ENCODE measurements at places on chromosomes 5 and 9.

DNA sequence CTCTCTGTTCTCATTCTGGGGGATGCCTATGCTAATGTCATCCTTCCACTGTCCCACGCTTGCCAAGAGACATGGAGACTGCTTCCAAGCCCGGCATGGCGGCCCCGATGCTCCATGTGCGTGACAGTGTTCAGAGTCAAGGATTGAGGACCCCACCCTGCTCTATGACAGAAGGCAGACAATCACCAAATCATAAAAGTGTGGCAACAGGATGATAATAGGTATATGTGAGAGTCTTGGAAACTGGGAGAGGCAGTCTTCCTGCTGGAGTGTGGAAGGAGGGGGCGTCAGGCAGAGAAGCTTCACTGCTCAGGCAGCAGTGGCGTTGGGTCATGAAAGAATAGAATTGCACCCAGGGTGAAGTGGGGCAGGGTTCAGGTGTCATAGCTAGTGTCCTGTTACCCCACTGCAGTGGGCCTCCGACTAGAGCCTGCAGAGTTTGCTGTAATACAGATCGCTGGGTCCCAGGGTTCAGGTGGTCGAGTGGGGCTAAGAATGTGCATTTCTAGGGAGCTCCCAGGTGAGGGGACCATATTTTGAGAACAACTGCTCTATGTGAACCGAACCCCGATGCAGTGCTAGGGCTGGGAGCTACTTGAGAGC lies 12.5 kb upstream of the GADD45G start:
- DNase-seq = no peak

DNA sequence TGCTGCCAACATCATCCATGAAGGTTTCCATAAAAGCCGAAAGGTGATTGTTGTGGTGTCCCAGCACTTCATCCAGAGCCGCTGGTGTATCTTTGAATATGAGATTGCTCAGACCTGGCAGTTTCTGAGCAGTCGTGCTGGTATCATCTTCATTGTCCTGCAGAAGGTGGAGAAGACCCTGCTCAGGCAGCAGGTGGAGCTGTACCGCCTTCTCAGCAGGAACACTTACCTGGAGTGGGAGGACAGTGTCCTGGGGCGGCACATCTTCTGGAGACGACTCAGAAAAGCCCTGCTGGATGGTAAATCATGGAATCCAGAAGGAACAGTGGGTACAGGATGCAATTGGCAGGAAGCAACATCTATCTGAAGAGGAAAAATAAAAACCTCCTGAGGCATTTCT lies 10.1 kb downstream of the TLR4 start:
- DNase-seq = no peak

DNA sequence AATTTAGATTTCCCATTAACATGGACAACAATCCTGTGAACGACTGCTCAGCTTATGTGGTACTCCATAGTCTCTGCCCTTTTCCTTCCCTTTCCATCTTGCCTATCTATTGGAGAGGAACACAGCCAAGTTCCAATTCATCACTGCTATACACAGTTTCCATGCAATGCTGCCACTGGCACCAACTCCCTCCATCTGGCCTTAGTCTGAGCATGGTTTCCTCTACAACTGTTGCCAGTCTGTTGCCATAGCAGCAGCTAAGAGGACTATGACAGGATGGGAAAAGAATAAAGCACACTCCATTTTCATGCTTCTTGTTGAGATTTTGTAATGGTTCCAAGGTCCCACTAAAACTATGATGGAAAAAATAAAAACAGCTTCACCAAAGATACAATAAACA lies 189.0 kb downstream of the HCN1 start:
- no peak for DNase-seq

- DNase-seq = no peak
Measured at GRCh38 chr5:16856531-16856930, 79.6 kb downstream of the MYO10 start.

DNA sequence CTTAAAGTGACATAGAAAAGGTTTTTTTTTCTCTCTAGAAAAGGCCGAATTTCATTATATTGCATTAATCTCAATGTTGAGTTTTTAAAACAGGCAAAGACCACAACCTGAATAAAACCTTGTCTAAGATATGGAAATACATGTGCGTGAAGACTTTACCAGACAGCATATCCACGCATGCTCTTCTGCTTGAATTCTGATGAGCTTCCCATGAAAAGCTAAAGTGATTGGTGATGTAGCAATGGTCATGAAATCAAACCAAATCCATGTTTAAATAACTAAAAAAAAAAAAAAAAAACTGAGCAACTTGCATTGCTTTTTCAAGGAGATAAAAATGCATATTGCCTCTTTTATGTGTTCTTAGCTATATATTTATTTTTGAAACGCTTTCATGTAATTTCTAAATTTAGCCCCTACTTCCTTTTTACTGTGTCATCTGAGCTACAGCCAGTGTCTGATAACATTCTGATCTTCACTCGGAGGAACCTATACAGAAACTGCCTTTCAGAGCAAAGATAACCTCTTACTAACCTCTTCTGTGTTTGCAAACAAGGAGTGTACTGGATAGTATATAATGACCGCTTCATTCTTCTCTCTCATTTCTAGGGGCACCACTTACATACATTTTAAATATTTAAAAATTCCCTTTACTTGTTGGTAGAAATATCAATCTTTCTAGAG lies 179.1 kb upstream of the GNA14 start:
- DNase-seq = no peak

GRCh38 chr5:135150767-135151166 lies 116.7 kb upstream of the PITX1 start:
- DNase-seq = no peak
